ENCODE measurements at places on chromosomes 12 and 14.

DNA sequence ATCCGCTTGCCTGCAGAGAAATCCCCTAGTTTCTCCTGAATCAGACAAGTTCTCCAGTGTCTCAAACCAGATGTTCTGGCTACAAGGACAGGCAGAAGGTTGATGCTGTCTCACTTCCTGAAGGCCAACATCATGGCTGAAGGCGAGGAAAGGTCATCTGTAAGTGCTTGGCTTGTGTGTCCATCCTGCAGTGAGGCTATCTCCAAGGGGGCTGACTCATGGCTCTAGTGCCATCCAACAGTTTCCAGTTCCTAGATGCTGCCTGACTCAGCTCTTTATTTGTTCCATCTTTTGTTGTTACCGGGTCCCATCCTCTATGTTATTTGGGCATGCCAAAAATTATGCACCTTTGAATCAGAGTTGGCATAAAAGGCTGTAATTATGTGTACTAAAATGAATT lies 232.1 kb upstream of the TBX3 start:
- DNase-seq = no peak

DNA sequence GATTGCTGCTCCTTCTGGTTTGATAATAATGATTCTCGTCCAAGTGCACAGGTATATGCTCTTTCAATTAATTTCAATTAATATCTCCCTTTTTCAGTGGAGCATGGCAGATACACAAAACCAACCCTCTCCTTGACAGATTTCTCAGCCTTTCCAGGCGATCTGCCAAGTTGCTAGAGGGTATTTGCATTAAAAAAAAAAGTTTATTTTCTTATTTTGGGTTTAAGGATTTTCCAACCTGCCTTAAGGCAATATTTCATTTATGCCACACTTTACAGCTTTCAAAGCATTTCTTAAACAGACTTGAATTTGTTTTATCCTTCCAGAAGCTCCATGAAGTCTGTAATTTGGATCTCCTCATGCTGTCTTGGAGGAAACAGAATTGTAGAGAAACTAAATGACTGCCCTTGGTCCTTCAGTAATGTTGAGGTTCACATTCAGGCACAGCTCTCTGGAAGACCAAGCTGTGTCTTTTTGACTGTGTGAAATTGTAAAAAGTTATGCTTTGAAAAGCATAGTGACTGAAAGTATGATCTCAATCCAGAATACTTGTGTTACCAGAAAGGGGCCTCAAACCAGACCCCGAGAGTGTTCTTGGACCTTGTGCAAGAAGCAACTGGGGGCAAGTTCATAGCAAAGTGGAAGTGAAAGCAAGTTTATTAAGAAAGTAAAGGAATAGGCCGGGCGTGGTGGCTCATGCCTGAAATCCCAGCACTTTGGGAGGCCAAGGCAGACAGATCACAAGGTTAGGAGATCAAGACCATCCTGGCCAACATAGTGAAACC lies 2.3 kb downstream of the DGLUCY start:
- no peak for DNase-seq

DNA sequence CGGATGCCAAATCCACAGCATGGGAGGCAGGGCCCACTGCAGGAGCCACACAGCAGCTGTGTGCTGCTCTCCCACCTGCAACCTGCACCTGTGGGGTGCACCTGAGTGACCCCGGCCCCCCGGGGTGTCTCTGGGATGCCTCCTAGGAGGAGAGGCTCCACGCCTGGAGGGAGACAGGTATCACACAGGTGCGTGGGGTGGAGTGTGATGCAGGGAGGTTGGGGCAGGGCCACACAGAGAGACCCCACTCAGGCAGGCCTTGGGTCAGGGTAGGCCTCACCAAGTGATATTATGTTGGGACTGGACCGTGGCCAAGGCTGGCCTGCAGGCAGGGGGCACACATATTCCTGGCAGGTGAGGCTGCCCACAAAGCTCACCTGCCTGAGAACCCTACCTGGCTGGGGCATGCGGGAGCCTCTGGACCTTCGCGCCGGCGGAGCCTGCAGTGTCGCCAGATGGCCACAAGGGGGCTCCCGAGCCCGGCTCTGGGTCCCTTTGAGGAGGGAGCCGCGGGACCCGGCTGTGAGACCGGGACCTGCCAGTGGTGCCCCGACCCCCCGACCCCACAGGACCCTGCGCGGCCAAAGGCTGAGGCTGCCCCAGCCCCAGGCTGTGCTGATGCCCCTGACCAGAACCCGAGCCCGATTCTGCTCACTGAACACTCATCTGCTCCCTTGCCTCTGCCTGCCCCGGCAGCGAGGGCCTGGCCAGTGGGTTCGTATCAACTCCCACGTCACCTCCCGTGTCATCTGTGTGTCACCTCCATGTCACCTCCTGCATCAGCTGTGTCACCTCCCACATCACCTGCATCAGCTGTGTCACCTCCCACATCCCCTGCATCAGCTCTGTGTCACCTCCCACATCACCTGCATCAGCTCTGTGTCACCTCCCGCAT lies 11.4 kb downstream of the TMEM121 start:
- peak; percentile 87 for DNase-seq

DNA sequence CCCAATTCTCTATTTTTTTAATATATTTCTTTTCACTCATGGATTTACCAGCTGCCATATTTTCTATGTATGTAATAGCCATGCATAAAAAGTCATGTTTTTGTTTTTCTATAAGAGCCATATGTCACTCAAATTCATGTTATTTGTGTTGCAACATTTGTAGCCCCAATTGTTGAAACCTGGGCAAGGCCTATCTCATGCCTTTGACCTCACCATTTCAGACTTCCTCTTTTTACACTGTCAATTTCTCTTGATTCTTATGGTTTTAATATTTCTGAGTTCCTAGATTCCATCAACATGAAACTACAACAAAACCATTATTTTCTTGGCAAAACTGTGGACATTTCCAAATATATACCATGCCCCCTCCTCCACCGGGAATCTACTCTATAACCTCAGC lies 647.5 kb downstream of the C12orf50 start:
- DNase-seq = no peak

- DNase-seq = peak; percentile 2
Measured at GRCh38 chr14:51157012-51157411, 62.1 kb upstream of the TRIM9 start.

DNA sequence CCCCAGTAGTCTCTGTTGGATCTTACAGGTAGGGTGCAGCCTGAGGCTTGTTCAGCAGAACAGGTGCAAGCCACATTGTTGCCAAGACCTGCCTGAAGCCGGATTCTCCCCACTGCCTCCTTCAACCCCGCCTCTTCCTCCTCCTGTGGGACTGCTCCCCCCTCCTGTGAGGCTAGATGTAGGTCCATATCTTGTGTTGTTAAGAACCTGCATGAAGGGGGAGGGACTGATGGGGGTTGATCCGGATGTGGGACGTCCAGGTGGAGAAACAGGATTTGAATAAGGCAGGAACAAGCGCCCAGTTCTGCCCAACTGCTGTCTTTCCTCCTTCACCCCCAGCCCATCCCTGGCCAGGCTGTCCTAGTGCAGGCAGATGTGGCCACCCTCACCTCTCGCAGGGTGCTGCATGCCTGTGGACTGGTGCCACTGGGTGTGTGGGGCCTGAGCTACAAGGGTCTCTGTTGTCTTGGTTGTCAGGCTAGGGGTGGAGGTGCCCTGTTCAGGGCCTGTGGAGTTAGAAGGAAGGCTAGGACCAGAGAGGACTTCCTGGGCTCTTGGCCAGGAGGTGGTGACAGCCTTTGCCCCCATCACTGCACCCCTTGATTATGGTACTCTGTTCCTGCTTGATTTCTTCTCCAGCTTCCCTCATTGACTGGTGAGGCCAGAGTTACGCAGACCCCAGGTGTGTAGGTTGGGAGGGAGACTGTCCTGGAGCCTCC lies 1.4 kb downstream of the NR4A1 start:
- DNase-seq = no peak

DNA sequence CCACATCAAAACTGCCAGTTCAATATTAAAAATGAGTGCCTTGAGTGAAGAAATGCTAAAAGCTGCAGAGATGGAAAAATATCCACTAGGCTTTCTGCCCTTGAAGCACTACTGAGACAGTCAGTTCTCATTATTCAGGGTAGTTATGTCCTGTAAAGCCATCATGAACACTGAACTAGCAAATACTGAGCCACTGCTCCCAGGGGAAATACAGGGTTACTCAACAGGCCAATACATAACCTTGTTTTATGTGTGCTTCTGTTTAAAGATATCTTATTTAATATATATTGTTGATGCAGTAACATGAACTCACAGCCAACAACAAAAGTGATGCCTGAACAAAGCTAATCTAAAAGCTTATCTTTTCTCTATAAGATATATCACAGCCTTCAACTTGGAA lies 3.3 kb downstream of the RAD52 start:
- no peak for DNase-seq

DNA sequence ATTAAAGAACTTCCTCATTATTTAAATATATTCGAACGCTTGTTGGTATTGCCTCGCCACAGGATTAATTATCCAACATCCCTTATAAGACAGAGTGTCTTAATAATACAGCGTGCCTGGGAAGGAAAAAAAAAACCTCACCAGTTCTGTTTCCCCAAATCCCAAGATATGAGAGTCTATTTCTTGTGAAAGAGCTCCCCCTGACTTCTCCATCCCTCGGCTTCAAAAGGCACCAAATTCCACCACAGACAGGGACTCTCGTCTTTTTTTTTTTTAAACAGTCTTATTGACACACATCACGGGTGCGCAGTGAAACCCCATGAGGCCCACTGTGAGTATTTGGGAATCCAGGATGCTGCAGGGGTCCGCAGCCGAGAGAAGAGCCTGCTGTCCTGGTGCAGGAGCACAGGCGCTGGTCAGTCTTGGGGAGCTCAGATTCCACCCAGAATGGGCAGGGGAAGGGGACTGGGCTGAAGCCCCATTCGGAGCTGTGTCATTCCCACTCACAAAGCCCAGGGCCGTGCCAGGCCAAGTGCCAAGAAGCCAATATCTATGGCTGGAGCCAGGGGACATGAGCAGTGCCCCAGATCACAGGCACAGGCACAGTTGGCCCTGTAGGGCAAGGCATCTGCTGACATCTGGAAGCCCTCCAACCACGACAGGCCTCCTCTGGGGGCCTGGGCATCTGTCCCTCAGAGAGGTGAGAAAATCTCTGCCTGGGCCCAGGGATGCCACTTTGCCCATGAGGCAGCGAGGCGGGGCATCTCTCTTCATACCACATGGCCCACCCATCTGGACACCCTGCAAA lies 71.9 kb downstream of the BCL11B start:
- DNase-seq = no peak

DNA sequence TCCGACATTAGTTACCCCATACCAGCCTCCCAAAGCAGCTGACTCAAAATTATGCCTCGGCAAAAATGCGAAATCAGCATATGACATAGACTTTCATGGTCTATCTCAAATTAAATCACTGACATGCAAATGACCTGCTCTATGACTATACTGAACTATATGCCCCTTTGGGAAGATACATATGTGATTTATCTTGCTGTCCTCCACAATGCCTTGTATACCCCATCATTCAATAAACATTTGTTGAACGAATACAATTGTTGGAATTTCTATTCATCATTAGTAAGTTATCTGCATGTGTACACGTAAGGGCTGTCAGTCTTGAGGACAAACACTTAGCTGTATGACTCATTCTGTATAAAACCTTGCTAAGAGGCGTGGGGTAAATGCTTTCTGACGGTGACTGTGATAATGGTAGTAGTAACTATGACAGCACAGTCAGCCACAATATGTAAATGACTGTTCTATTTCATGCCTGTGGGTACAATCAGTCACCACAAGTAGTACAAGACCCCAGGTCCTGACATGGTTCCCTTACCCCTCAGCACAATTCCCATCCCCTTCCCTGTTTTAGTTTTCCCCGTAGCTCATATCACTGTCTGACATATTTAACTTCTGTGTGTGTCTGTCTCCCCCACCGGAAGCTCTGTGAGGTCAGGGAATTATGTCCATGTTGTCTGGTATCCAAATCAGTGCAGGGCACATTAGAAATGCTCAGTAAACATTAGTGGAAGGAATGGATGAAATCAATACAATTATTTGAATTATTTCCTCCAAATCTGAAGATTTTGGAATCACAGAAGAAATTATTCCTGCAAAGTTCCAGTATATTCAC lies 42.8 kb downstream of the STXBP6 start:
- DNase-seq = peak; percentile 16

DNA sequence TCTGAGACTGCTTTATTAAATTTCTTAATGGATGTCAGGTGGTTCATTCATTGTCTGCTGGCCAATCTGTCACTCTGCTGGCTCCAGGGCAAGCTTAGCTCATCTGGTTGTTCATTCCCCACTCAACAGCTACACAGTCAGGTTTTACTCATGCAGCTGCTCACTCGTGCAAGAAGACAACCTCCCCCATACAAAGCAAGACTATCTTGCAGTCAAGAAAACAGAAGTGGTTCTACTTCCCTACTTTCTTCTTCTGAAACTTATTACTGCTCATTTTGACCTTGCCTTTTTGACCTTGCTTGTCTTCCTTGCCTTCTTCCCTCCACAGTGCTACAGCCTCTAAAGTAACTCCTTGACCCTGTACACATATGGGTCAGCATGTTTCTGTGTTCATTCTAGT lies 277.9 kb downstream of the SSPN start:
- no peak for DNase-seq

GRCh38 chr14:38187528-38187927 lies 20.2 kb upstream of the SSTR1 start:
- DNase-seq = no peak

DNA sequence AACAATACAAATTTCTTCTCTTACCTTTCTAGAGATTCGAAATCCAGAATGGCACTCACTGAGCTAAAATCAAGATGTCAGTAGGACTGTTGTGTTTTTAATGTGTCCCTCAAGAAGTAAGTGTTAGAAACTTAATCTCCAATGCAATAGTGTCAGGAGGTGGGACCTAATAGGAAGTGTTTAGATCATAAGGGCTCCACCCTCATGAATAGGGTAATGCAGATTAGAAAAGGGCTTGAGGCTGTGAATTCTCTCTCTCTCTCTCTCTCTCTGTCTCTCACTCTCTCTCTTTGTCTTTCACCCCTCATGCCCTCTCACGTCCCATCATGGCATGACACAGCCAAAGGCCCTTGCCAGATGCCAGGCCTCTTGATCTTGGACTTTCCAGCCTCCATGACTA lies 15.6 kb upstream of the SRGAP1 start:
- DNase-seq = no peak

GRCh38 chr14:99506276-99506675 lies 25.1 kb downstream of the CCNK start:
- no peak for DNase-seq

GRCh38 chr12:38289396-38289795 lies 27.2 kb upstream of the ALG10B start:
- DNase-seq = no peak

DNA sequence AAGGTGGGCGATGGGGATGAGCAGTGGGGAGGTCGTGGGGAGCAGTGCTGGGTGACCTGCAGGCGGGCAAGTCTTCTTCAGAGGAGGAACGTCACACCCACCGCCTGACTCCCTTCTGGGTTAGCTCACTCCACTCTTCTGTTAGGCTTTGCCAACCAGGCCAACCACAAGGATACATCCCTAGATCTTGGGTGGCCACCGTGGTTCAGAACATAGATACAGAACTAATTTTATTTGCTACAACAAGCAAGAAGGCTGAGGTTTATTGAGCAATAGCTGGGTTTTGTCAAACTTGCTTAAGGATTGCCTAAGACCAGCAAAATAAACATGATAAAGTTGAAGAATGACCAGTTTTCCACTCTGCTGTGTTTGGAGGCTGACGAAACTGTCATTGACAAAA lies 109.4 kb downstream of the DACT1 start:
- DNase-seq = no peak

- DNase-seq = no peak
Measured at GRCh38 chr12:130008241-130008640, 104.4 kb upstream of the TMEM132D start.

GRCh38 chr12:41287500-41288141 lies 99.5 kb downstream of the PDZRN4 start:
- DNase-seq = no peak

- DNase-seq = no peak
Measured at GRCh38 chr12:52149182-52149641, 42.6 kb downstream of the KRT80 start.

All from H54 (cell line).